ENCODE measurements at places on chromosomes 5 and 9.
A peak's percentile ranks its signal among the peaks of the same experiment; 100 is the strongest.

- DNase-seq = peak; percentile 92
These were observed at the start of gene RCL1 for GRCh38 chr9:4792572-4793458. TSS of gene RCL1 (plus strand) at chr9:4792944. CDS start at chr9:4793092, 148 bp downstream.

DNA sequence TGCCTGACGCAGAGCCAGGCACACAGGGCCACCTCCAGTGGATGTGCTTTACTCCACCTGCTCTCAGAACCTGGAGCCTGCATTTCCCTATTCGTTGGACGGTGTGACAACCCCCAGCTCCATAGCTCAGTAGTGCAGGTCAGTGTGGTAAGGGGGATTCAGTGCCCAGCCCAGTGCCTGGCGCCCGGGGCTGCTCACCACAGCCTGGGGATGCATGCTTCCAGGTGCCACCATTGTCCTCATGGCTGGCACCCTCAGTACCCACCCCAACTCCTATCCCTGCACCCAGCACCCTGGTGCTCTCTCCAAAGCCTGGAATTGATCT, 32.8 kb upstream of the ADAMTS2 start:
- DNase-seq = no peak

DNA sequence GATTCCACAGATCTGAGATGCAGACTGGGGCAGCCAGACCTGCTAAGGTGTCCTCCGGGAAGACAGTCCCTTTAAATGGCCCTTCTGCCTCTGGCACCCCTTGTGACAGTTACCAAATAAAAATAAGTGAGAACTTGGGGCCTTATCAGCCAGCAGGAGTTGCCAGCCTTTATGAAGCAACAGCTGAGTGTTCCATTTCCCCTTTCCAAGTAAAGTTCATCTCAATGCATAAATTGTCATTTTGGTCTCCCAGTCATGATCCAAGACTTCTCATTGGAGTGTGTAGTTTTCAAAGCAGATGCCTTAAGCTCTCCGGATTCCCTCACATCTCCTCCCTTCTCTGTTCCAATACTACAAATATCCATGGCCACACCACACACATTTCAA, 4.1 kb downstream of the PTCH1 start:
- DNase-seq = no peak

DNA sequence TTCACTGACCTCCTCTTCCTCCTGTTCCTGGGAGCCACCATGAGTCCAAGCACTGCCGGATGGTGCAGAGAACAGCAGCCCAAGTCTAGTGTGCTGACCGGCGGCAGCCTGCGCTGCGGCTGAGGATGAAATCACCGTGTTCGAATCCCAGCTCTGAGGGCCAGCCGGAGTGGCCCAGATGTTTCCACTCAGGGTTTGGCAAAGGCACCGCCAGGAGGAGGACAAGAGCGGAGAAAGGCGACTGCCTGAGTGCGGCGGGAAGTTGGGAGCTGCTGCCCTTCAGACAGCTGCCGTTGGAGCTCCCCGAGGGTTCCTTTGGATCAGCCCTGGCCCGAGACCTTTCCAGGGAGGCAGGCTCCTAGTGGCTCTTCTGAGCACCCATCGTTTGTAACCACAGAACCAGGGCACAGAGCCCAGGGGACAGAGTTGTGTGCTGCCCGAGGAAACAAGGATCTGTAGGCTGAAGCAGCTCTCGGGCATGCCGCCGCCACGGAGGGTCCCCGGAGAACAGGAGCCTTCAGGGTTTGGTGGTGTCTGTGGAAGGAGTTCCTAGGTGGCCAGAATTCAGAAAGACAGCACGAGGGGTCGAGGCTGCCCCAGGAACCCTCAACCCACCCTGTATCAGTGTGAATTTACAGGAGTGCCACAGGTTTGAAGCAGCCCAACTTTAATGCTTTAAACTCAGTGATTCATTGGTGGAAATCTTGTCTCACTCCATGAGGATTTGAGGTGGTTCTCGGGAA, 115.6 kb upstream of the COL5A1 start:
- peak; percentile 80 for DNase-seq

- DNase-seq = no peak
These were observed 71.9 kb downstream of the AMBP start for GRCh38 chr9:114006155-114006550.

DNA sequence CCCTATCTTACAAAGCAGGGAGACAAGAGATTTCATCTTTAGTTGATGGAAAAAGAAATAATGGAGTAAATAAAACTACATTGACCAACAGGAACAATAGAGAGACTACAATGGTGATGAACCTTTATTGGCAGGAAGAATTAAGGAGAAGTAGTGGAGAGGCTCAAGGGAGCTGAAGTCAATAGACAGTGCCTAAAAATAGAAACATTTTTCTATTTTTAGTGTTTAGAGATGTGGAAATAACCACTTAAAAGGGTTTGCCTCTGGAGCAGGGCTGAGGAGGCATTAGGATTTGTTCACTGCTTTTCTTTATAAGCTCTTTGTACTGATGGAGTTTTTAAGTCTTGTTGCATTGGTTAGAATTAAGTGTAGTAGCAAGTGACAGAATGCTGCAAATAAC, 98.4 kb upstream of the ERCC6L2 start:
- no peak for DNase-seq

DNA sequence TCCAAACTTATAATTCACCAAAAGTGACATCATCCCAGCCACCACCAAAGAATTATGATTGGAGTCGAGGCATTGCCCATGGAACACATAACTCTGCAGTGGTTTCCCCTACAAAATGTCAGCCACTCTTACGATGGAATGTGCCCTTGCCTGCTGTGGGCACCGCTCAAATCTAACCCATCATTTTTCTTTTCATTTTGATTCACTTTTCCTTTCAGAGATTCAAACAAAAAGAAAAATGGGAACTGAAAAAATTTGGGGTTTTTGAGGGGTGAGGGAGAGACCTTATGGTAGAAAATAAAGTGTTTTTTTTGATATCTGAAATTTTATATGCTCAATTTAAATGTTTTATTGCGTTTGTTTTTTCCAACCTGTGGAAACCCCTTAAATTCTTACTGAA, 28.1 kb downstream of the SMARCA2 start:
- no peak for DNase-seq

DNA sequence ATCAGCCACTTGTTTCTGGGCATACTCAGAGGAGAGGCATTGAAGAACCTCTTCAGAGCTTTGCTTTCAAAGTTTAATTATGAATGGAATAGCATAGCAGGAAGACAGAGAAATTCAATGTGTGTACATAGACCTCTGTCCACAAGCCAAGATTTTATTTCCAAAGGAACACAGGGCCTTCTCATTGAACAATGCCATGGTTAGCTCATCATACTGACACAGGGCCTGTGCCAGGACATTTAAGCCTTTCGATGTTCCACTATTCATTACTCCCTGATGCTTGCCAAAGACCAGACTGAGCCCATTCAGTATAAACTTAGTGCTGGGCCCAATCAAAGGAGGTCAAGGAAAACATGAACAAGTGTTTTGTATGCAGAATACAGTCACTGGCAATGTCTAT, 280.8 kb downstream of the FBXL17 start:
- DNase-seq = peak; percentile 8

- no peak for DNase-seq
These were observed 10.6 kb upstream of the NR3C1 start for GRCh38 chr5:143413958-143414669.

All from AG10803 (cell line).